Urothelium cell line (cell line): ENCODE measurements at places on chromosomes 2 and 18.

- DNase-seq, result no peak
Measured at GRCh38 chr2:71503837-71504236, 50.5 kb downstream of the DYSF start.

DNA sequence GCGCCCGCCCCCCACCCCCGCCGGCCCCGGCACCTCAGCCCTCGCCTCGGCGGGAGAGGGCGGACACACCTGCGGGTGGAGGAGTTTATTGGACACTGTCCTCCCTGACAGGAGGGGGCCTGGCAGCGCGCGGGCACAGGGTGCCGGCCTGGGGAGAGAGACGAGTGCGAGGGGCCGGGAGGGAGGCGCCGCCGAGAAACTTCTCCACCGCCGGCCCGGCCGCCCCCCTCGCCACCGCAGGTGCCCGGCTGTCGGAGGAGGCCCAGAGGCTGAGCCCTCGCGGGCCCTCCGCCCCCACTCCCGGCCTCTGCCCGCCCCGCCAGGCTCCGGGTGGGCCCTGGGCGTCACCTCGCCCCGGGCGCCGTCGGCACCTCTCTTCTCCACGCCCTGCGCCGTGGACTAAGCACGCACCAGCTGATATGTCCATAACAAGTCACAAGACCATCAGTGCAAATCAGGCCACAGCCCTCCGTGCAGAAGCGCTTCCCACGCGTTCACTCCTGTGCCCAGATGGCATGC is 311.3 kb downstream of the CELF4 start:
- peak; percentile 24 for DNase-seq

- DNase-seq, result no peak
Measured at GRCh38 chr2:121832412-121833357, 77.2 kb downstream of the TSN start.

- no peak for DNase-seq
Measured at GRCh38 chr18:9296233-9297006, 38.2 kb upstream of the TWSG1 start.

DNA sequence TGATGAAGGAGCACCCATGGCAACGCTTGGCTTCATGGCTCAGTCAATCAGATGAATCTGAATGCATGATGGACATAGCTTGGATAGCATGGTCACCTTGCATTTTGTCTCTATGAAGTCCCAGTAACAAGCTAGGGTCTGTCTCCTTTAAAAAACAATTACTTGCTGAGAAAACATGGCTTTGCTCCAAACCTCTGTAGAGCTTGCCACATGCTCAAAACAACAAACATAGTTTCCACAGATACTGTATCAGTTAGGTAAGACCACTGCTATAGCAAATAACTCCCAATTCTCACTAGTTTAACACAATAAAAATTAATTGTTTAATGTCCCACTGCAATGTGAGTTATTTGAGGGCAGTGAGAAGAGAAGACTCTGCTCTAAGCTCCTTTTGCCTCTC is 401.0 kb downstream of the IRS1 start:
- no peak for DNase-seq

DNA sequence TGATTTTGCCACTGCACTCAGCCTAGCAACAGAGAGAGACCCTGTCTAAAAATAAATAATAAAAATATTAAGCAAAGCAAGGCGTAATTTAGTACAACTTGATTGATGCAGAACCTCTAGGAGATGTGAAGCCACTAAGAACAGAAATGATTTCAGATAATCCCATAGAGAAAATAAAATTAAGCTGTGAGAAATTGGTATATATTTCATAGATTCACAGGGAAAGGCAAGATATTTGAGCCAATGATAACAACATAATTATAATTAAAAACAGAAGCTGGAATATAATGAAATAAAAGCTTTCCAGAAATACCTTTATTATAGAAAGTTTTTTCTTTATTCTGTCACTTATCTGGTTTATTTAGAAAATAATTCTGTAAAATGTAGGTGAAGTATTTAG is 88.9 kb upstream of the GULP1 start:
- DNase-seq, result no peak

- peak; percentile 76 for DNase-seq
Measured at GRCh38 chr2:232385660-232386489, 7.3 kb downstream of the ALPP start.
